GM23338 (cell line): ENCODE measurements at places on chromosomes 7 and 10. TPM values are rescaled to one million over a fixed set of nuclear protein-coding genes. Genes with fewer than 3 reads are reported as not detected.

DNA sequence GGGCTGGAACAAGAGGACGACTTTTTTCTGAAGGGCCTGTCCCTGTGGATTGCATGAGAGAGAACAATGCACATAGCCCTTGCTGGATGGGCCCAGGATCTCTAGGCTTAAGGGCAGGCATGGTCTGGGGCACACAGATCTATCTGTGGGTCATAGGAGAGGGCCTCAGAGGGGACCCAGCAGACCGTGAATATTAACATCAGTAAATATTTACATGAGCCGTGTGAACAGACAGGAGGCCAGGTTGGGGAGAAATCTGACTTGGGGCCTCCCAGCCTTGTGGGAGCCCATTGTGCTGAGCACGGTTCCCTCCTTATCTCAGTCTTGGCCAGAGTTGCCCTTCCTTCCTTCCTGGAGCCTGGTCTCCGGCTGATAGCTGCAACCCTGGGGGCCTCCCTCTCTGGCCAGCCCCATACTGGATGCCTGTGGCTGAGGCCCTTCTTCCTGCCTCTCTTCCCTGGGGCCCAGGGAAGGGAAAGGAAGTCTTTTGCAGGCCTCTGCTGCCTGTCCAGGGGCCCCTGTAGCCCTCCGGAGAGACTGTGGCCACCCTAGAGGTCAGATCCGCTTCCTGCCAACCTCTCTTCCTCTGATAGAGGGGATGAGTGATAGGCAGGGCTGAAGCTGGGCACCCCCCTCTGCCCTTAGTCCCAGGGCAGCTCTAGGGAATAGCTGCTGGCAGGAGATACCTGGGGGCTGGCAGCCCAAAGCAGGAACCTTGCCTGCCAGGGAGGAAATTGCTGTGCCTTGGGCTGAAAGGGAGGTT lies 44.5 kb upstream of the TRIM8 start:
- H3K27ac ChIP-seq: 0 out of 2 replicates have a peak overlapping the region, but pooled peaks have one; percentile 39
- H3K4me1 ChIP-seq: peaks cover 8% of the 10 kb centered on the region; the same call in 1 of the 2 replicates
- no peak overlapping the region for H3K4me3 ChIP-seq
- H3K36me3 ChIP-seq: no peaks in the 10 kb centered on the region
- no peaks in the 10 kb centered on the region for H3K27me3 ChIP-seq

DNA sequence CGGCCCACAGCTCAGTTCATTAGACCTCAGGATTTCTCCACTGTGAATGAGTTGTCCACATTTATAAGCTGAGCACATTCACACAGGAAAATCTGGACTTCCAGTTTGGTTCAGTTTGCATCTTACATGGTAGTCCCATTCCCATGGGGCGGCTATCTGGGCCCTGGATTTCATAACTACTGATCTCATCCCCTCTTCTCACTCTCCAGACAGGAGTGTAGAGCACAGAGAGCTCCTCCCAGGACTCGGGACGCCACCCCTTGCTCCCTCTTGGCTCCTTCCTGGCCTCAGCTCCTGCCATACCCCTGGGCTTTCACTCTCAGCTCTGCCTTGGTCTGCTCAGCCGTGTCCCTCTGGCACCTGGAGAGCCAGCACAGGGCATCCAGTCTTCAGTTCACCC lies 117.6 kb upstream of the TCERG1L start:
- DNase-seq: no peak
- H3K4me1 ChIP-seq: no peaks in the 10 kb centered on the region
- no peak overlapping the region for H3K27ac ChIP-seq
- H3K27me3 ChIP-seq: no peaks in the 10 kb centered on the region
- H3K36me3 ChIP-seq: no peaks in the 10 kb centered on the region
- no peak overlapping the region for H3K4me3 ChIP-seq

Gene OR6B1
- not detected in 2 replicates for total RNA-seq

Gene SLC13A4
- total RNA-seq: 1.7 and 2.4 TPM in 2 replicates

Gene GPR22
- not detected in 2 replicates for total RNA-seq
